ENCODE measurements at places on chromosomes 12 and 14.

DNA sequence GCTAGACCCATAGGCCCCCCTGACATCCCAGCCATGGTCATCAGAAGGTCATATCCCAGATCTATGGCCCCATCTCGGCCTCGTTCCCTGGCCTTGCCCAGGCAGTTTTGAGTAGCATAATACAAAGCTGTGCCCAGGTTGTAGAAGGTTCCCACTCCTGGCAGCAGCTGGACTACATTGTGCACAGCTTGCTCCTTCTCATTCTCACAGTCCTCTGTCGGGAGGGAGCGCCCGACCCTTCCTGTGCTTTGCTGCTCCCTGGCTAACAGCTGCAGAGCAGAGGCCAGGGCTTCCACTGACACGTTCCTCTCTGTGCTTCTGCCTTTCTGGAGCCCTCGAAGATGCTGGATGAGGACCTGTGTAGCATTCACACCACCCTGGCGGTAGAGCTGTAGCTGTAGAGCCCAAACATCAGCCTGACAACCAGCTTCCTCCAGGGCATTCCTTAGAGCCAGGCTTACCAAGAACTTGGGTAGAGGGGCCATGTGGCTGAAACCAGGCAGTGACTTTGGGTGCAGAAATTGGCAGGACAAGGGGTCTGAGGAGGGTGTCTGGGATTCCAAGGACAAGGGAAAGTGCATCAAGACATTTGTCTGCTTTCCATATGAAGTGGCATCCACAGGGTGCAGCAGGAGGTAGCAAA is 1.0 kb downstream of the APOF start:
- DNase-seq = no peak

DNA sequence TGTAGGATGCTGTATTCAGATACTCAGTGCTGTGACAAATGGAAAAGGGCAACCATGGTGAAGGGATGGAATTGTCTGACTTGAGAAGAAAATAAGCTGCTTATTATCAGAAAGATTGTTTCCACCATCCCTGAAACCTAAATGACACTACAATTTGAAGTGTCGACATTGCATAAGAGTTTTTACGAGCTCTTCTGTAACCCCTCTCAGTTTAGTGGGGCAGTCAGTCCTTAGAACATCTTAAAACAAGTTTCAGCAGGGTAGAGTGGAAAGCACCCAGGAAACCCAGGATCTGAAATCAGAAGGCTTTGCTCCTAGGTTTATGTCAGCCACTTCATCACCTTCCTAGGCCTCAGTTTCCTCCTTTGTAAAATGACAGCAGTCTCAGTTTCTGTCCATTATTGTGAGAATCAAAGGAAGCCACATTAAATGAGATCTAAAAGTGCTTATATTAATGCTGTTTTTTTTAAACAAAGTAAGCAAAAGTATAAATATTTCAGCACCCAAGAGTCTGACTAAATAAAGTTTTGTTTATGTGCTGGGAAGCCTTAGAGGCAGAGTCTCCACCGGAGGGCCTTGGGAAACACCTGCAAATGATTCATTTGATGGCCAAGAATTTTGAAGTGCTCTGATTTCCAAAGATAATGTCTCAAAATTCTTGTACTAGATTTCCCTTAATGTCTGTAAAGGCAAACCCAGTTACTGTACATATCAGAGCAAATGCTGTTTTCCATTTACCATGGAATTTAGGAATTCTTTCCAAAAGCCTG is 1.8 kb downstream of the IFT43 start:
- no peak for DNase-seq

GRCh38 chr12:131266591-131267467 is 313.1 kb downstream of the ADGRD1 start:
- no peak for DNase-seq

DNA sequence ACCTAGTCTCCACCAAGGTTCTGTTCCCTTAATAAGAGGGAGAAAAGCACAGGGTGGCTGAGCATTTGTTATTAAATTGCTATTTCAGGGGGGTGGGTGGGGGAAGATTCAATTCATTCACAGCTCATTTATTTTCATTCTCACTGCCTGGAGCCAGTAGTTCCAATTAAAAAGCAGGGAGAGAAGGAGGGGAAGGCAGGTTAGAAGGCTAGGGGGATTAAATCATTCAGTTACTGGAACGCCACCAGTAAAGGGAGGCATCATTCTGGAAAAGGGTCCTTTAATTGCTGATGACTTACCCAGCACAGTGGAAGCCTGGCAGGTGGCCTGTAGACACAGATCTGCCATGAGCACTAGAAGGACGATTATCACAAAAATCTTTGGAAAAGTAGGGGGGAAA is 47.4 kb downstream of the NIN start:
- no peak for DNase-seq

- peak; percentile 93 for DNase-seq
These were observed 15.7 kb downstream of the SIVA1 start for GRCh38 chr14:104768437-104769323.

DNA sequence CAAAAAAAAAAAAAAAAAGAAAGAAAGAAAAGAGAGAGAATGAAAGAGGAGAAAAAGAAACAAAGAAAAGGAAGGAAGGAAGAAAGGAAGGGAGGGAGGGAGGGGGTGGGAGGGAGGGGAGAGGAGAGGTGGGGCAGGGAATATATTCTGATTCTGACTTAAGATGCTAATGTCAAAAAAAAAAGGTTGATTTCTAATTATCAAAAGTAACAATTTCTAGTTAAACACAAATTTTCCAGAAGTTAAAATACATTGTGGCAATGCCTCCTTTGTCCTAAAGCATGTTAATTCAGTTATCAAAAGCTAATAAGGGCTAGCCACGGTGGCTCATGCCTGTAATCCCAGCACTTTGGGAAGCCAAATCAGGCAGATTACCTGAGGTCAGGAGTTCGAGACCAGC is 7.5 kb downstream of the MPHOSPH9 start:
- DNase-seq = no peak

- no peak for DNase-seq
These were observed 45.8 kb upstream of the TMED10 start for GRCh38 chr14:75222208-75222701.

GRCh38 chr12:76556368-76556767 is 3.2 kb downstream of the OSBPL8 start:
- no peak for DNase-seq

- no peak for DNase-seq
These were observed 36.9 kb upstream of the NCOR2 start for GRCh38 chr12:124604264-124604680.

GRCh38 chr14:72476657-72477499 is 417.0 kb downstream of the DPF3 start:
- DNase-seq = peak; percentile 17

GRCh38 chr14:88533064-88533602 is 21.7 kb downstream of the PTPN21 start:
- no peak for DNase-seq

DNA sequence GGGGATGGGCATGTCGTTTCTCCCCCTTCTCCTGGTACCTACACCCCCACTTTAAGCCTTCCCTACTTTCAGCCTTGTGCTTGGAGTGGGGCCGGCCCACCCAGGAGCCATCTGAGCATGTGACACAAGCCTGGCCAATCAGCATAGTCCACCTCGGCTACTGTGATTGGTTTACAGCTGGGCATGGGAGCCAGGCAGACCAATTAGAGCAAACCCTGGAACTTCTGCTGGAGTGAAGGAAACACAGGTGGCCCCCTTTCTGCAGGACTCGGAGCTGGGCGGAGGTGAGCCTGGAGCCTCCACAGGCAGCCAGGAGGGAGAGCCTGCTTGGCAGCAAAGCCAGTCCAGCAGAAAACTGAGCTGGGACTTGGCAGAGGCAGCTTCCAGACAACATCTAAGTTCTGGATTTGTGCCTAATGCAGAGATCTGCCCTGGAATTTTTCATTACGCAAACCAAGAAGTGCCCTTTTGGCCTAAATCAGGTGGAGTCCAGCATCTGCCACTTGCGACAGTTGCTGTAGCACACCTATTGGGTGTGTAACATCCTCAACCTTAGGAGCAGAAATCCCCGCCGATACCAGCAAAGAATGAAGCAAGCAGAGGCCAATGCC is 59.5 kb downstream of the SCARB1 start:
- no peak for DNase-seq

GRCh38 chr12:29561664-29562071 is 64.2 kb upstream of the OVCH1 start:
- no peak for DNase-seq

- DNase-seq = no peak
These were observed 176.1 kb downstream of the FUT8 start for GRCh38 chr14:65588426-65589140.

DNA sequence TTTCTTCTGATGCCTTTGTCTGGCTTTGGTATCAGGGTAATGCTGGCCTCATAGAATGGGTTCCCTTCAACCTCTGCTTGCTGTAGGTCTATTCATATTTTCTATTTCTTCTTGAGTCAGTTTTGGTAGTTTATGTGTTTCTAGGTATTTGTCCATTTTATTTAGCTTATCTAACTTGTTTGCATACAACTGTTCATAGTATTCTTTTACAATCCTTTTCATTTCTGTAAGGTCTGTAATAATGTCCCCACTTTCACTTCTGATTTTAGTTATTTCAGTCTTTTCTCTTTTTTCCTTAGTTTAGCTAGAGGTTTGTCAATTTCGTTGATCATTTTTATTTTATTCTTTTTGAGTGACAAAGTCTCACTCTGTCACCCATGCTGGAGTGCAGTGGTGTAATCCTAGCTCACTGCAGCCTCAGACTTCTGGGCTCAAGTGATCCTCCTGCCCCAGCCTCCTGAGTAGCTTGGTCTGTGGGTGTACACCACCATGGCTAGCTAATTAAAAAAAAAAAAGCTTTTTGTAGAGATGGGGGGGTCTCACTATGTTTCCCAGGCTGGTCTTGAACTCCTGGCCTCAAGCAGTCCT is 11.7 kb downstream of the TTLL5 start:
- no peak for DNase-seq

DNA sequence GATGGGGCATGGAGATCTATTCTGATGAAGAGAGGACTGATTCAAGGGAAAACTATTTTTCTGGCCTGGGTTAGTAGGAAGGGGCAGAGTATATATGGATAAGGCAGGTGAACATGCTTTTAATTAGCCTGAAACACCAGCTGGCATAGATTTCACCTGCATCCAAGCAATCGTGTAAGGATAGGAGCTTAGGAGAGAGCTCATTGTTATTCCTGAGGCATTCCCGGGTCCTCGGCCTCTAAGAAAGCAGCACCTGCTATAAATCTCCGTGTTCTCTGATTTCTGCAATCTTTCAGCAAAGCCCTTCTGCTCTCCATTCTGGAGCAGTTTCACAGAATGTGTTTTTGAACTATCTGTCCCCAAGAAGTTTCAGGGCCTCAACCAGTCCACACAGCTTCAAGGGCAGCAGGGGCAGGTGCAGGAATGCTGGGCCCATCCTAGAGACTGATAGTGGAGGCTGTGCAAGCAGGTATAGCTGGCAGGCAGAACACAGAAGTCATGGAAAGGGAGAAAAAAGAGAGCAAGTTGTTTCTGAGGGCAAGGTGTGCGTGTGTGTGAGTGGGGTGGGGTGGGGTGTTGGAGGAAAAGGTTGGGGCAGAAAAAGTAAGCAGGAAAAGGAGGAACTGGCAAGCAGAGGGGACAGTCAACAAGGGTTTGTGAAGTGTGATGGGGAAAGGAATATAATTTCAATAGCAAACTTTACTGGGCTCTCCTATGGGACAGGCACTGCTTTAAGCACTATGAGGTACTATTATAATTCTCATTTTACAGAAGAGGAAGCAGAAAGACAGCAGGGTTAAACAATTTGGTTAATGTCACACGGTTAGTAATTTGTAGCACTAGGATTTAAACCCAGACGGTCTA is 203.7 kb upstream of the SSTR1 start:
- DNase-seq = no peak

DNA sequence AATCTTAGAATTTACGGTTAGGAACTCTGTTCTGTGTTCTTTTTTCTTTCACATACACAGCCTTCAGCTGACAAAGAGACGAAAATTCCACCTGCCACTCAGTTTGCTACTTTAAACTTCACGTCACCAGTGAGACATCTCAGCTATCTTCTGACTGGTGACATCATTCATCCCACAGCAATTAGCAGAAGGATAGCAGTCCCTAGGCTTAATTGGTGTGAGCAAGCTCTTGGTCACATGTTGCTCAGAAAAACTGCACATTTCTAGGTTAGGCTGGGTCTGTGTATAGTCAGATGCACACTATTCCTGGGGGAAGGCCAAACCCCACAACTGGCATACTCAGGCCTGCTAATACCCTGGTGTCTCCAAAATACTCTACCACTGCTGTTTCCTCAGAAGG is 23.9 kb downstream of the SLC7A7 start:
- no peak for DNase-seq

DNA sequence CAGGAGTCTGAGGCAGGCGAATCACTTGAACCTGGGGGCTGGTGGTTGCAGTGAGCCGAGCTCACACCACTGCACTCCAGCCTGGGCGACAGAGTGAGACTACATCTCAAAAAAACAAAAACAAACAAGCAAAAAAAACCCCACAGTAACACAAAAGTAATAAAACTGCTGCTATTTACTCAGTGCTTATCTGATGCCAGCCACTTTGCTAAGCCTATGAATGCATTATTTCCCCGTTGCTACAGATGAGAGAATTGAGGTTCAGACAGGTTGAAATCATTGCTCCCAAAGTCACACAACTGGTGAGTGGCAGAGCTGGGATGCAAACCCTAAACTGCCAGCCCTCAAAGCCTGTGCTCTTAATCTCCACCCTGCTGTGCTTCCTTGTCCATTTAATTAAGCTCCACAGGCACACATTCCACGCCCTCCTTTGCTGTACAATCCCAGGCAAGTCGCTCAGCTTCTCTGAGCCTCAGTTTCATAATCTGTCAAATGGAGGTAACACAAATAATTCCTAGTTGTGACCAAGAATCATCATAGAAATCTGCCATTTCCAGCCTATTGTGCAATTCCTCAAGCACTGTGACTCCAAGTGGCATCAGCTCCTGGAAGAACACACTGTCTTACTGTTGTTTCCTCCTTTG is 5.7 kb upstream of the OAS3 start:
- DNase-seq = no peak

DNA sequence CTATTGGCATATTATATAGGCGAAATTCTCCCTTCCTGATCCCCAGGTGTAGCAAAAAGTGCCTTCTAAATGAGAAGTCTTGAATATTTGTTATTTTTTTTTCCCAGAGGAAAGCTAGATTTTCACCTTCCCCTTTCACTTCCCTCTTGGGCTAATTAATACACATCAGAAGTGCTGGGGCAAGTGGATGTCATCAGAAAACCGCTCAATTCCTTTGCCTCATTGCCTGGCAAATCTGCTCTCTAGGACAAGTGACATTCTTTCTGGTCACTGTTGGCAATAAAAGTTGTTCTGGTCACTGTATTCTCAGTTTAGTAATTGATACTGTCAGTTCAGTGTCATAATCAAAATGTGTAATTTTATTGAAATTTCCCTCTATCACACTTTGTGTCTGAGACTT is 174.5 kb downstream of the ETNK1 start:
- DNase-seq = no peak

DNA sequence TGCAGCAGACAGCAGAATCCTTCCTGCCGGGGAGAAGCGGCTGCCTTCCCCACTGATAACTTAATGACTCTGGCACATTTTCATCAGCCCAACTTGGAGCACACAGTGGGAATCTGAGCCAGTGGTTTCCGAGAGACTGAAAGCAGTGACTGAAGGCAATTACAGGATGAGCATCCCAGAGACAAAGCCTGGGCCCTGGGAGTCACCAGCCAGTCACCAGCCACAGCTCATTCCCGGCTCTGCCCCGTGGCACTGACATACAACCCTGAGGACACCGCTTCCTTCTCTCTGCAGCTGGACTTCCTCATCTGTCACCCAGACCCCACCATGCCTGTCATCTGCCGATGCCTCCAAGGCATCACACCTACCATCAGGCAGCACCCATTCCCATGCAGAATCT is 192.3 kb downstream of the DPF3 start:
- DNase-seq = no peak

Data from stimulated activated CD8-positive, alpha-beta memory T cell treated with anti-CD3 and anti-CD28 coated beads, Interleukin-4, amount 100 ng/mL, for 4 hours (primary cell).